ENCODE measurements at places on chromosomes 7 and 10. TPM values are rescaled to one million over a fixed set of nuclear protein-coding genes. Genes with fewer than 3 reads are reported as not detected.

Gene NCOA4
- polyA plus RNA-seq = 82.4 TPM

Gene TEX36
- polyA plus RNA-seq = not detected

Gene ARF5
- polyA plus RNA-seq = 61.3 TPM

Gene KCP
- polyA plus RNA-seq = 0.13 TPM

Gene UNC5B
- polyA plus RNA-seq = 1.1 TPM

Gene MMD2
- polyA plus RNA-seq = 0.27 TPM

Gene PPP1R3A
- polyA plus RNA-seq = not detected

Gene OR2A1
- polyA plus RNA-seq = not detected

Gene ETV1
- 25.4 TPM for polyA plus RNA-seq

Gene EN2
- polyA plus RNA-seq = 6.1 TPM

Gene GIMAP6
- not detected for polyA plus RNA-seq

Gene KNDC1
- polyA plus RNA-seq = 0.19 TPM

Gene SPDYE2
- polyA plus RNA-seq = not detected

Gene TMEM178B
- 7.2 TPM for polyA plus RNA-seq

Gene HOXA11
- not detected for polyA plus RNA-seq

Gene NPTX2
- 15.1 TPM for polyA plus RNA-seq

Gene COL1A2
- 0.43 TPM for polyA plus RNA-seq

Gene TAS2R4
- polyA plus RNA-seq = 1.1 TPM

All from Purkinje cell (primary cell).